ENCODE measurements at places on chromosomes 2 and 18.

GRCh38 chr18:79405781-79406575 is 10.2 kb downstream of the NFATC1 start:
- peak; percentile 84 for DNase-seq

DNA sequence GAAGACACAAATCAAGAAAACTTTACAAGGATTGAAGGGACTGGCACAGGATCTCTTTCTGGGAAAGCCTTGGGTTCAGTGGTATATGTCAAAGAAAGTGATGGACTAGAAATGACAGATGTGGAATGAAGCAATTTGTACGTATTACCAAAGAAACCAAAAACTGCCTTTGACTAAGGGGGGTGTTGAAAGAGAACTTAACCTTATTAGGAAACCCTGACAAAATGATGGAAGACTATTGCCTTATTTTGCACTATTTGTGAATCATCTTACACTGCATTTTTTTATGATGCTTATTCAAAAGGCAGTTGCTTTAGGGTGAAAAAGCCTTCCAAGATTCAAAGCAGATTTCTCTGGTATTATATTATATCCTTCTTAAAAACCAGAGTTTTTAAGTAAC is 4.0 kb downstream of the TSGA10 start:
- DNase-seq, result no peak

DNA sequence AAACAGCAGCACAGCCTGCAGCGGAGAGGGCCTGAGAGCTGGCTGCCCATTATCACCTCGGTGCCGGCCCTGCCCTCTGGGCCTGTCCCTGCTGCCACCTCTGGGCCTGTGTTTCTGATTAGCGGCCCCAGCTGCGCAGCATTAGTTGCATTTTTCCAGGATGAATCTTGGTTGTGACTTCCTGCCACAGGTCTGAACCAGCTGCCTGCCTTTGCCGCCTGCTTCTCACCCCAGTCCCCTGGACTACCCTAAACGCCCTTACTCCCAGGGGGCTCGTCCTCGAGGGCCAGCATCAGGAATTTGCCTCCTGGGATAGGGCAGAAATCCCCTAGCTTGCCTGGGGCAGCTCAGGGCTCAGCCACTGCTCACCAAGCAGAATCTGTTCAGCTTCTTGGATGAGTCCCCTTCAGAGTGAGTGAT is 342.8 kb downstream of the DYSF start:
- no peak for DNase-seq

GRCh38 chr18:12287684-12288402 is 20.2 kb upstream of the TUBB6 start:
- peak; percentile 8 for DNase-seq

GRCh38 chr2:233519787-233520611 is 46.6 kb downstream of the USP40 start:
- DNase-seq, result no peak

DNA sequence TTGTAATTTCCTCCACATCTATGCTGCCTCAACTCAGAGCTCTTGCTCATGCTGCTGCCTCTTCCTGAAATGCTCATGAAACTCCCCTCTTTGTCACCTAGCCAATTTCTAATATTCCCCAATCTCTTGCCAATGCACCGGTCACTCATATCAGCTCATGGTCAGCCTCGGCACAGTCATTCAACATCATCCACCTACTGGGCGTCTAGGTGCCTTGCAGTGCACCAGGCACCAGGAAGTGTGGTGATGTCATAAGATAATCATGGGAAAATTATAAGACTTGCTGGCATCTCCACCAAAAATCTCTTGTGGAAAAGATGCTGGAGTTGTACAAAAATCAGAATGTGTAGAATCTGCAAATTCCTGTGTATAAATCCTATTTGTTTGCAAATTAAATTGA is 52.6 kb upstream of the RAB27B start:
- no peak for DNase-seq

- peak; percentile 8 for DNase-seq
Observed at GRCh38 chr2:239775623-239776435, 249.3 kb downstream of the NDUFA10 start.

DNA sequence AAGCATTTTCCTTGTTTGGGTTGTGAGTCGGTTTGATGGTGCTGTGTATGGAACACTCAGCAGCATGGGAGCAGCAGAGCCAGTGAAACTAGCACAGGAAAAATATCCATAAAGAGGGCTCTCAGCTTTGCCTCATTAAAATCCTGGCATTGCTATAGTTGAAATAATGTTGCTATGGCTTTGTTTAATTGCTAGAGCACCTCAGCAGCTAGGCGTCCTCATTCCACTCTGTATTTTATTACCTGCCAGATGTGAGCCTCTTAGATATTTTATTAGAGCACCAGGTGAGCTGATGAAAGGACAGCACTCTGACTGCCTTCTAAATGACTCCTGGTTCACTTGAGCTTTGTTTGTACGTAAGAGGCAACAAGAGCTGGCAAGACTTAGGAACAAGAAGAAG is 232.4 kb downstream of the MTX2 start:
- DNase-seq, result no peak

DNA sequence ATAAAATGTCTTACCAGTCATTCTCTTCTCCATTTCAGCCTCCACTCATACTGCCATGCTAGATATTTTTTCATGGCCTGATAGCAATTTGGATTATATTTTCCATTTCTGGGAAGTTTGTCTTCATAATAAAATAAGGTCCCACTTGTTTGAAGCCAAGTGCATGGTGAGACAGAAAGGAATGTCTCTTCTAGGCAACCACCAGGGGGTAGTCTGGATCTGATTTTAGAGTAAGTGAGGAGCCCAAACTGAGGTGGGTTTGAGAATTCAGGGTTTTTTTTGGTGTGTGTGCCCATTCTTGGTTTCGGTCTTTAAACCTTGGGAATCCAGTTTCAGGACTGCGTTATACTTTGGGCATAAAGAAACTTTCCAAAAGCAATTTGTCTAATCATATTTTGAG is 315.5 kb downstream of the RPRM start:
- no peak for DNase-seq

- no peak for DNase-seq
Observed at GRCh38 chr2:68605939-68606338, 37.4 kb upstream of the PROKR1 start.

DNA sequence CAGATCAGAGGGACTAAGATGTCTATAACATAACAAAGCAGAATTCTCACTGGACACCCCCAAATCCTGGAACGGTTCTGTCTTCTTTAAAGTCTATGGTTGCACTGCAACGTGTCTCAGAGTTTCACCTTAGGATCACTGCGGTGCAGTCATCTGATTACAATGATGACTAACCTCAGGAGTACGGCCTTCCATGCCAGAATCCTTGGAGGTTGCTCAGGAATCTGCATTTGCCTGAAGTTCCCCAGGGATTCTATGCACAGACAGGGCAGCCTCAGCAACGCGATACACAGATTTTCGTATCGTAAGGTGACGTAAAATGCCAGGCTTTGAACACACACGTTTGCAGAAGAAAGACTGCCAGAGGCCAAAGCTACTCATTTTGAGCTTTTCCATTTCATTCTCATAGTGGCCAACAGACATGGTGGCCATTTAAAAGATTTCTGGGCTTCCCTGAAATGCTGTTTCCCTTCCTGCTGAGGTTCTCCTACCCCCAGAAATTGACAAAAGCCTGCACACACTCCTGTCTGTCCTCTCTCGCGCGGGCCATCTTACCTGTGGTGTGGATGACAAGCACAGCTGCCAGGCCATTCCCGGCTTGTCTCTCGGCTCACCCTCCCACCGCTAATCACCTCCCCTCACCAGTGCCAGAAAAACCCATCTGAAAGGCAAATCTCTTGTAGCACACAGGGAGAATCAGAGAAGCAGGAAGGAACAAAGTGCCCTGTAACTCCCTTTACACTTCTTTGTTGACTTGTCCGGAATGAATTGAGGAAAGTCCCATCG is 148.8 kb downstream of the ACKR3 start:
- DNase-seq, result no peak

All from stimulated activated CD4-positive, alpha-beta T cell treated with anti-CD3 and anti-CD28 coated beads, Interleukin-2, amount 100 ng/mL, for 24 hours (primary cell).